ENCODE measurements at places on chromosomes 2 and 18.

- no peak for DNase-seq
Observed at GRCh38 chr2:113230531-113230930, 48.2 kb downstream of the PAX8 start.

GRCh38 chr18:68041327-68041726 is 524.8 kb upstream of the DSEL start:
- no peak for DNase-seq

DNA sequence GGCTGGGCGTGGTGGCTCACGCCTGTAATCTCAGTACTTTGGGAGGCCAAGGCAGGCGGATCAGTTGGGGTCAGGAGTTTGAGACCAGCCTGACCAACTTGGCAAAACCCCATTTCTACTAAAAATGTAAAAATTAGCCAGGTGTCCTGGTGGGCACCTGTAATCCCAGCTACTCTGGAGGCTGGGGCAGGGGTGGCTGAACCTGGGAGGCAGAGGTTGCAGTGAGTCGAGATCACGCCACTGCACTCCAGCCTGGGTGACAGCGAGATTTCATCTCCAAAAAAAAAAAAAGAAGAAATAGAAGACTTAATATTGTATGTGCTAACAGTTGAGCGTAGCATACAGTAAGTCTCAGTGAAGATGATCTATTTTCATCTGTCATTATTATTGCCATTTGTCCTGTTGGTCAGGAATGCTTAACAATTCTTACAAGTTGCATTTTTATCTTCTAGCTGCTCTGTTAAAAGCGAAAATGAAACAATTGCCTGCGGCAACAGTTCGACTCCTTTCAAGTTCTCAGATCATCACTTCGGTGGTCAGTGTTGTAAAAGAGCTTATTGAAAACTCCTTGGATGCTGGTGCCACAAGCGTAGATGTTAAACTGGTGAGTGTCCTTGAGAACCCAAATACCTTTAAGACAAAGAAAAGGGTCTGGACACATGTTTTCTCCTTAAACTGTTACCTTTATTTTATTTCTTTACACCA is 7.2 kb downstream of the PMS1 start:
- no peak for DNase-seq

- DNase-seq: no peak
Observed at GRCh38 chr18:41917181-41917580, 37.9 kb upstream of the PIK3C3 start.

DNA sequence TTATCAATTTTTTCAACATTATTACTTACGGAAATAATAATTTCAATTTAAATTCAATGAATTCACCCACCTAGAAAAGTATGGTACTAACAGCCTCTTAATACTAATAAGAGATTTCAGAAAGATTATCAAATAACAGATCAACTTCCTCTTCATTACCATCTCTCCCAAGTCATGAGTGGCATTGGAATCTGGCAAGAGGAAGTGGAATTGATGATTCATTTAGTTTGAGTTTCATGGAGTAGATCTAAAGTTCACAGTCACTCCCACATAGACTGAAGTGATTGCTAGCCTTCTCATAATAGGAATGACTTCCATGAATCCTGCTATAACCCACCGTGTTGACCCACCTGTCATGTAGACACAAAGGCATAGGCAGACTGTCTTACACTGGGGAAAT is 77.7 kb upstream of the WDR75 start:
- DNase-seq: no peak

DNA sequence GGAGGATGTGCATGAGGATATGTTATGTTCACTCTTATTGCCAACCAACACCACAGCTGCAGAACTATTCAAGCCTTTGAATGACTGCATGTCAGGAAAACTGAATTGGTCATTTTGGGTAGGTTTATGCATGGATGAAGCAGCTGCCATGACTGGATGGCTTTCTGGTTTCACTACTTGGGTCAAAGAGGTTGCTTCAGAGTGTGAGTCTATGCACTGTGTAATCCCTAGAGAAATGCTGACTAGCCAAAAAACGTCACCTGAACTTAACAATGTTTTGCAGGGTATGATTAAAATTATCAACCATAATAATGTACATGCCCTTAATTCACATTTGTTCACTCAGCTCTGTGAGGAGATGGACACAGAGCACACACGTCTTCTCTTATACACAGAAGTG is 206.7 kb upstream of the RBBP8 start:
- no peak for DNase-seq

DNA sequence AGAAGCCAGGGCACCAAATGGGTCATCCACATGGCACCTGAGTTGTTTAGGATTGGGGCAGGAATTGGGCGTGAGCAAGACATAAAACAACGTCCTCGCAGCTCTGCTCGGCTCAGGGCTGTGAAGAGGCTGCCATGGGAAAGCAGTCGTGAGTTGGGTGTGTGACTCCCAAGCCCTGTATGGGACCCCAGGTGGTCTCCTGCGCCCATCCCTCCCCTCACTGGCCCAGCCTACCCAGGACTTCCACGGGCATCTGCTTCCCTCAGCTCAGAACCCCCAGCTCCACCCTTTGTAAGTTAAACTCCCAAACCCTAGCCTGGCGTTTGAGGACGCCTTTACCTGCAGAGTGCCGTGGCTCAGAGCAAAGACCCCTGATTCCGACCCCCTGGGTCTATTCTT is 23.2 kb upstream of the HPCAL1 start:
- DNase-seq: no peak

- no peak for DNase-seq
Observed at GRCh38 chr18:29002747-29003146, 825.8 kb upstream of the CDH2 start.

DNA sequence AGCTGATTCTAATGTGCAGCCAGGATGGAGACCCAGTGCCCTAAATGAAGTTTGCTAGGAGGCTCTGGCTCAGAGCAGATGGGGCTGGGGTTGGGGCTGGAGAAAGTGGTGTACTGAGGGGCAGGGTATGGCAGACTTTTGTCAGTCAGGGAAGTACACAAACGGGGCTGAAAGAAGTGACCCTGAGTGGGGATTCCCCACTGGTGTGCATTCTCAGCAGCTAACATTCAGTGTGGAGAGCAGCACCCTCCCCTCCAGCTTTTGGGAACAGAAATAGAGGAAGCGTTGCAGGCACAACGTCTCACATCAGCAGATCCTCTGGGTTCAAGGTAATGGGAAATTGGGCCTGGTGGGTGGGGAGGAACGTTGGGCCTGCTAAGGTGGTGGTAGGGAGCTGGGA is 89.1 kb upstream of the GCFC2 start:
- DNase-seq: no peak

DNA sequence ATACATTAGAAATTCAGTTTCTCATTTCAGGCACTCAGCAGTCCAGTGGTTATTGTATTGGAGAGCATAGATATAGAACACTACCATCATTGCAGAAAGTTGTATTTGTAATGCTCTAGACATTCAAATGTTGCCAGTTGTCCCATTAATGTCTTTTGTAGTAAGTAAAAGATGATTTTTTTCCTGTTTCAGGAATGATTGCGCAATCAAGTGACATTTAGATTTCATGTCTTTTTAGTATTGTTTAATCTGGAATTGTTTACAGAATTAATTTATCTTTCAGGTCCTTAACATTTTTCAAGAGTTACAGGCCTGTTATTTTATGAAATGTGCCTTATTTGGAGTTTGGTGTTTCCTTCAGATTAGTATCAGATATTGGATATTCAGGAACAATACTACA is 134.7 kb downstream of the MSTN start:
- DNase-seq: no peak

DNA sequence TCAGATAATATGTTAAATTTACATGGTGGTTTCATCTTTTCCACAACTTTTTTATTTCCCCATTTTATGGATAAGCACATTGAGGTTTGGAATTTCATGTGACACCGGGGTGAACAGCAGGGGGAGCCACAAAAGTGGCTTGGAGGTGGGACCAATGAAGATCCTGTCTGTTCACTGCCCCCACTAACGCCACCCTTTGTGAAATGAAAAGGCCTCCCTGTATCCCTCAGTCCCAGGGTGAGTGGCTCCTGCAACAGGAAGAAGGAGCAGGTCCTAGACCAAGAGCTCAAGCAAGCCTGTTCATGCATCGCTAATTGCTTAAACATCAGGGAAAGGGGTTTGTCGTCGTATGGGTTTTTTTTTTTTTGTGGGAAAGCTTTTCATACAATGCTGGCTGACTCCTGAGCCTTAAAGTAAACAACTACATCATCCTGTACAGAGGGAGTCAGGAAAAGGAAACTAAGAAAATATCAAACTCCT is 267.8 kb upstream of the EPAS1 start:
- DNase-seq: no peak

DNA sequence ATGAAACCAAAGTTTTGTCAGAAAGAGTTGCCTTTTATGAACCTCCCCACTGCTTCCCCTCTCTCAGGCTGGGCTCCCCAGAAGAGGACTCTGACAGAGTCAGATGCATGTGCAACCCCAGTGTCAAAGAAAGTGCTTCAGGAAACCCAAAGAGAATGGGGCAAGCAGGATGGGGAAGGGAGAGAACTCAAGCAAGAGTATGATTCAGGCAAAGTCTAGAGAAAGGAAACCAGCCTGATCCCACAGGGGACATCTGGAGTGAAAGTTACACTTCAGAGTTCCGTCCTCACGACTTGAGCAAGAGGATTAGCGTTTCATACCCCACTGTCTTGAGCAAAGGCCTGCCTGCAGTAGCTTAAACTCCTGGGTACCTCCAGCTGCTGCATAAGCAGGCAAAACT is 51.8 kb upstream of the EPC2 start:
- DNase-seq: no peak

DNA sequence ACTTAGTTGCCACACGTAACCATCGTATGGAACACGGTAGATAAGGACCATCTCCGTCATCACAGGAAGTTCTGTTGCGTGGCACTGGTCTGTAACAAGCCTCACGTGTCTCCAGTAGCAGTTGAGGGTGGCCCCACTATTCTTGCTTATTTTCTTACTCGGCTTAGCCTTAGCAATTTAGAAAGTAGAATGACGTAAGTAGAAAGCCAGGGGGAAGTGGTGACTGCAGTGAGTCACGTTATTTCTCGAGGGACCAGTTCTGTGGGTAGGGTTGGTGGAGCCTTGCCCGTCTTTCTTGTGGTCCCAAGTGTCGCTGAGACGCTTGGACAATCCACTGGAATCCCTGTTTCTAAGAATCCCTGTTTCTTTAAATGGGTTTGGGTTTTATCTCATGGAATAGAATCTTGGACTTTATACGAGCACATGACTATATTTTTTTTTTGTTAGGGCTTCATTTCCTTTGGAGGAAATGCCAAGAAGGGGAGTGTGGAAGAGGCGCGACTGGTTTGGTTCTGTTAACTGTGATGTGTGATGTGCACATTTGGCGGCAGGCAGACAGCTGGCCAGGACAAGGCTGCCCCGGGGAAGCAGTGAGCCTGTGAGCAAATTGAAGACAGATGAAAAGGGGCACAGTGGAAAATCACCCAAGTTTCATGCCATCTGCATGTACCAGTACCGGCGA is 96.2 kb downstream of the CABLES1 start:
- DNase-seq: peak; percentile 14

GRCh38 chr2:67437114-67437513 is 40.0 kb downstream of the ETAA1 start:
- DNase-seq: no peak

DNA sequence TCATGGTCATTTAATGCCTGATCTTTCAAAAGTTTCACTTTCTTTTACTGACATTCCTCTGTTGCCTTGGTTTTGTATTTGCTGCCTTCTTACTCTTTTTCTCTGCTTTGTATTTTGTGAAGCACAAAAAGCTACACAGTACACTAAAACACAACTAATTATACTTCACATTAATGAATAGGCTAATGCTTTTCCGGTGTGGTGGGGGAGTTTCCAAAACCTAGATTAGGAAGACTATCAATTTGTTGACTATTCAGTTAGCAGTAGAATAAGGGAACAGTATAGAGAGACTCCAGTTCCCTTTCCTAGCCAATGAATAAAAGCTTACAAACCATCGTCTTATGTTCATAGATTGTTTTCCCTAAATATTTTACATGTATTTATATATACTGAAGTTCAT is 468.3 kb downstream of the SPAG16 start:
- DNase-seq: no peak

GRCh38 chr2:175631245-175631623 is 370.8 kb downstream of the LNPK start:
- DNase-seq: no peak

DNA sequence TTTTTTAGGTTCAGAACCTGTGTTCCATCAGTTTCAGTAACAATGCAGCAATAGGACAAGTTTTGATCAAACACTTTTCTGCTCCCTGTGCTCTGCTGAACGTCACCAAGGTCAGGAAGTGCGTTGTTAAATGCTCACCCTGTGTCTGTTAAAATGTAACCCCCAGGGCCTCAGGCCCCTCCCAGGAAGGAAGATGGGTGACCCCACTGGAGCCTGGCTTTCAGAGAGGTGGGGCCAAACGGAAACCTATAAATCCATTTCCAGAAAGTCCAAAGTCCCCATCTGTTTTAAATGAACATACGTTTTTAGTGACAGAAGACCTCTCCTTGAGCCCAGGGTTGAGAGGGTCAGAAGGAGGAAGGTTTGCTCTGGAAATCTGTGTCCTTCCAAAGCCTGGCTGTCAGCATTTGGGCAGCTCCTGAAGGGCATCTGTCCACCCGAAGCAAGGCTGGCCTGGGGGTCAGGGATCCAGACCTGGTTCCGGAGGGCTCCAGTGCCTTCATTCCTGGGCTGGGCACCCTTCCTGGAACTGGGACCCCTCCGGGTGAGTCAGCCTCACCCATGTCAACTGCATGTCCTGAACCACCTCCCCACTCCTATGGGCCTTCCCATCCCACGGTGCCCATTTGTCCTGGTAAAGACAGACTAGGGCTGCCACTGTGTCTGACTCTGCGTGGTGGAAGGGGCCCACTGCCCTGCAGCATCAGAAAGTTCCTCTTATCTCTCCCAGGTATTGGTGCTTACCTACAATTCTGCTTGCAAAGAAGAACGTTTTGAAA is 117.4 kb upstream of the COPS8 start:
- peak; percentile 21 for DNase-seq

DNA sequence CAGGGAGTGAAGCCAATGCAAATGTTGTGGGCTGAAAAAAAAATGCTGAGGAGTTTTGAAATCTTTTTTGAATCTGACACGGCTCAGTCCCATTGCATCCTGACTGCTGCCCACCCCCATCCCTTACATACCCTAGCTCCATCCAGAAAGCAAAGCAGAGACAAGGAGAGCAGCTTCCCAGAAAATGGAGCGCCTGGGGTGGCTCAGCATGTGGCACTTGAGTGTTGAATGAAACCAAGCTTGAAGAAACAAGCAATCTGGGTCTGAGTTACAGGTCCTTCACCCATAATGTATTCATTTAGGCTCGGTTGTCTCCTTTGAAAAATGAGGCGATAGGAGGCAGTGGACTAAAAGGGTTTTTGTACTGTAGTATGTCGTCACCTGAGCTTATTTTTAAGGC is 244.2 kb upstream of the ACVR2A start:
- DNase-seq: no peak

- no peak for DNase-seq
Observed at GRCh38 chr18:78414302-78414701, 565.3 kb upstream of the SALL3 start.

GRCh38 chr2:231640641-231641111 is 48.0 kb downstream of the TEX44 start:
- no peak for DNase-seq

DNA sequence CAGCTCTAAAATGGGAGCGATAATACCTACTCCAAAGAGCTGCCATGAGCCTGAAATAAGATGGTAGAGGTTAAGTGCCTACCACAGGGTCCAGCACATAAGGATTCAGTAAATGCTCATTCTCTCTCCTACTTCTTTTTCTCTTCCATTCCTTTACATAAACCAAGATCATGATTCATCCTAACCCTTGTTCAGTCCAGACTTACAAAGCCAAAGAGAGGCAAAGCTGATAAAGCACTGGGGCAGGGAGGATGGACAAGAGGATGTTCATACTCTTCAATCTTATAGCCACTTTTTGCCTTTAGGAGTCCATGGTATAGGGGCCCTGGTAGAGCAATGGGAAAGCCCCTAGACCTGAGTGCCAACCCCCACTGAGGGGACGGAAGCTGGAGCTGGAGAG is 75.6 kb upstream of the PKDCC start:
- no peak for DNase-seq
